Activated CD8-positive, alpha-beta memory T cell treated with anti-CD3 and anti-CD28 coated beads, Interleukin-2, amount 10 ng/mL, durations not matched to agents 7 days and 5 days (primary cell): ENCODE measurements at places on chromosomes 3 and 15. TPM values are rescaled to one million over a fixed set of nuclear protein-coding genes. Genes with fewer than 3 reads are reported as not detected.
A peak's percentile ranks its signal among the peaks of the same experiment; 100 is the strongest.

Gene CCR3
- 1.4 TPM for total RNA-seq

Gene MST1R
- 2.5 TPM for total RNA-seq

DNA sequence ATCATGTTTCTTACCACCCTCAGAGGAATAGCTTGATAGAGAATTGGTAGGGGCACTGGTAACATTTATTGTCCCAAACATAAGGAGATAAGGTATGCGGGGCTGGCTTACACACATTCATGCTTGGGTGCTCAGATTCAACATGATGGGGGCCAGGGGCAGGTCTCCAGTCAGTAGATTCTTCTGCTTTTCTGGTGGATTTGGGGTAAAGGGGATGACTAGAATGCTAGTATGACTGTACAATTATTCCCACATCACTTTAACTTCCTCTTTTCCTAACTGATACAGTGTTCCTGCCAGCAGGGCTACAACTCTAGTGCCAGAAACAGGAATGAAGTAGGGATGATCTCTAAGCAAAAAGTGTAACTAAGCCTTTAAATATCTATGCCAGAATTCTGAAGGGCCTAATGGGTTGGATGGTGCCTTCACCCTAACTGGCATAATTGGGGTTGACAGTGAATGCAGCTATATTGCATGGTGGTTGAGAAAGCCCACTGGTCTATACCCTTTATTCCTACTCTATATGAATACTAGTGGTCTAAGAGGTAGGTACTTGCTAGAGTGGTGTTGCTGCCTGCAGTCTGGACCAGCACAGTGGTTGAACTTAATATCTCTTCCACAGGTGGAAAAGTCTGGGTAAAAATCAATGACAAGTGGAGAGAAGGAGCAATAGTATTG, 117.4 kb downstream of the IL12A start:
- DNase-seq: no peak
- H3K36me3 ChIP-seq: no peaks in the 10 kb centered on the region
- H3K27me3 ChIP-seq: peaks cover 16% of the 10 kb centered on the region
- H3K4me1 ChIP-seq: no peaks in the 10 kb centered on the region

Gene CNTN6
- not detected for total RNA-seq

DNA sequence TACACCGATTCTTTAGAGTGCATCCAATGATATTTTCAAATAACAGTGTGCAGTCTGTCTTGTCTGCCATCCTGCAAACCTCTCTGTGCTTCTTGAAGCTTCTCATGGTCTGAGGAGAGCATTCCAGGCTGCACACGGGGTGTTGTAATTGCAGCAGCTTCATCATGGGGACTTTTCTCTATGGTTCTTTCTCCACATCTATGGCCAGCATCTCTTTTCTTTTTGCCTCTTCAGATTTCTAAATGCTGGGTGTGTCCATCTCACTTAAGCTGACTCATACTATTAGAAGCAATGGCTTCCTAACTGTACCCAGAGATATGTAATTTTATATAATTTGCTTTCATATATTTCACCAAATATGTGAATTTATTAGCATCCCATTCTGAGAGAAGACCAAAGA, 63.8 kb upstream of the EPHB3 start:
- no peak overlapping the region for H3K4me3 ChIP-seq
- H3K27ac ChIP-seq: no peak overlapping the region
- no peaks in the 10 kb centered on the region for H3K36me3 ChIP-seq
- no peak for DNase-seq

- no peak overlapping the region for H3K4me3 ChIP-seq
- peaks cover 7% of the 10 kb centered on the region for H3K4me1 ChIP-seq
- H3K36me3 ChIP-seq: no peaks in the 10 kb centered on the region
- no peak for DNase-seq
- no peak overlapping the region for H3K27ac ChIP-seq
These were observed 43.2 kb upstream of the INSYN1 start for GRCh38 chr15:73796331-73796831.

DNA sequence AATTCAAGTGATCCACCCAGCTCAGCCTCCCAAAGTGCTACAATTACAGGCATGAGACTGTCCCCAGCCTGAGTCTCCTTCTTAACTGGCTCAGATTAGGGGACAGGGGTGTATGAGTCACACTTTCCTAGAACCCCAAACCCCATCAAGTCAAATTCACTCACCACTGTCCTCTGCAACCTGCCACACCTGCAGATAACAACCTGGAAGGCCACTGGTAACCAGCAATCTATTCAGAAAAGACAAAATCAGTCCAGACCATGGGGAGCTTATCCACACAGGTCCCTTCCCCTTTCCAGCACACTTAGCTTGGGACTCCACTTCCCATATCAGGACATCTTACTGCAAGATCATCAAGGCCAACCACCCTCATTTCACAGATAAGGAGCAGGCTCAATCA, 6.4 kb downstream of the WDR73 start:
- H3K27ac ChIP-seq: peak overlapping the region; percentile 2
- no peak for DNase-seq
- no peaks in the 10 kb centered on the region for H3K27me3 ChIP-seq

Gene BDH1
- total RNA-seq: 80.9 TPM

- no peaks in the 10 kb centered on the region for H3K36me3 ChIP-seq
- H3K4me1 ChIP-seq: no peaks in the 10 kb centered on the region
- H3K27me3 ChIP-seq: no peaks in the 10 kb centered on the region
- no peak for DNase-seq
- H3K4me3 ChIP-seq: no peak overlapping the region
- H3K27ac ChIP-seq: no peak overlapping the region
These were observed 83.8 kb upstream of the BCHE start for GRCh38 chr3:165920984-165921383.

Gene SLC2A2
- not detected for total RNA-seq

DNA sequence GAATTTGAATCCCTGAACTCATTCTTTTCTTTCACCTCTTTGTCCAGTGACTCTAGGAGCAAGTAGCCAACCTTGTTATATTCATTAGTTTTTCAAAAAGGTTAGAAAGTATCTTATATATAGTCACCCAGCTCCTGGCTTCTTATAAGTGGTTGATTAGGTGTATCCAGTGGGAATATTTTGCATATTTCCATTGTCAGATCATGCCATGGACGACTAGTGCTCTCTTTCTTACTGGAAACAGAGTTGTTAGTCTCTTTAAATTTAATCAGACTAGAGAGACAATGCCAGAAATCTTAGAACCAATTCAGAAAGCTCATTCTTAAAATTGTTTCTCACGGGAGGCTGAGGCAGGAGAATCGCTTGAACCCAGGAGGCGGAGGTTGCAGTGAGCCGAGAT, 73.4 kb downstream of the CHRD start:
- no peaks in the 10 kb centered on the region for H3K4me1 ChIP-seq
- H3K36me3 ChIP-seq: no peaks in the 10 kb centered on the region
- no peak overlapping the region for H3K27ac ChIP-seq
- DNase-seq: no peak

GRCh38 chr3:189282189-189282588, 110.4 kb downstream of the TPRG1 start:
- peaks cover 2% of the 10 kb centered on the region for H3K36me3 ChIP-seq
- H3K27ac ChIP-seq: no peak overlapping the region
- no peak overlapping the region for H3K4me3 ChIP-seq
- H3K4me1 ChIP-seq: peaks cover 21% of the 10 kb centered on the region
- DNase-seq: no peak
- H3K27me3 ChIP-seq: no peaks in the 10 kb centered on the region

DNA sequence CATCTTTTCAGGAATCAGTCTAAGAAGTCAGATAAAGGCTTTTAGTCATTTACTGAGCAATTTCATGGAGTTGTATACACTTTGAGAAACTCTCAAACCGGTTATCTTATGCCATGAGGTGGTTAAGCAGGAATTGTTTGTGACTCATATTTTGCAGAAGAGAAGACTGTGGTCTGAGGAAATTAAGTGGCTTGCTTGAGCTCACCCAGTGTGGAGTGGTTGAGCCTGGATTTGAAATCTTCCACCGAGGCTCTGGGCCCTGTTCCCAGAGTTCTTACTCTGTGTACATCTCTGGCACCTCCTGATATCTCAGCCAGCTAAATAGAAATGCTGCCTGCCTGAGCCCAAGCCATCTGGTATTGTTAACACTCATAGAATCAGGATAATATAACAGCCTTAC, 37.8 kb upstream of the BCL6 start:
- no peaks in the 10 kb centered on the region for H3K27me3 ChIP-seq
- peaks cover 8% of the 10 kb centered on the region for H3K36me3 ChIP-seq
- H3K4me1 ChIP-seq: peaks cover 31% of the 10 kb centered on the region

Gene PHLDB2
- 4.8 TPM for total RNA-seq

DNA sequence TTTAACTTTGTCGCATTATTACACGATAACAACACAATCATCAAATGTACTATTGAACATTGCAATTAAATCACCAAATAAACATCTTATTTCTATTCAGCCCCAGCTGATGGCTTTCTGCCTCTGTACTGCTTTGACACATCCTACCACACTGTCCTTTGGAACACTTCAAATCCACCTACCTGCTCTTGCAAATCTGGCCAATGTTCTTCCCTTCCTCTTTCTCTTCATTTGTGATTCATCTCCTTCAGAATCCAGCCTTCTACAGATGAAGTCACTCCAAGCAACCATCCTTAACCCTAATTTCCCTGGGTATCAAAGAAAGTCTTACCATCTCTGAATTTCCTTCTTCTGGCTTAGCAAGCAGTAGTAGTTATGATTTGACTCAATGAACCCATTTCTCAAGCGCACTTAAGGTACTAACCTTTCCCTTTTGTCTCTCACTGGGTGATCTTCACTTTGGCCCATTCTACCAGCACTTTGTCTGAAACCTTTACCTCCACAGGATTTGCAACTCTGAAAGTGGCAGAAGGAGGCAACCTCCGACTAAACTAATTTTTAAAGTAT, 502.9 kb downstream of the FOXP1 start:
- no peak for DNase-seq
- H3K36me3 ChIP-seq: peaks cover 17% of the 10 kb centered on the region
- no peak overlapping the region for H3K27ac ChIP-seq
- H3K27me3 ChIP-seq: no peaks in the 10 kb centered on the region

DNA sequence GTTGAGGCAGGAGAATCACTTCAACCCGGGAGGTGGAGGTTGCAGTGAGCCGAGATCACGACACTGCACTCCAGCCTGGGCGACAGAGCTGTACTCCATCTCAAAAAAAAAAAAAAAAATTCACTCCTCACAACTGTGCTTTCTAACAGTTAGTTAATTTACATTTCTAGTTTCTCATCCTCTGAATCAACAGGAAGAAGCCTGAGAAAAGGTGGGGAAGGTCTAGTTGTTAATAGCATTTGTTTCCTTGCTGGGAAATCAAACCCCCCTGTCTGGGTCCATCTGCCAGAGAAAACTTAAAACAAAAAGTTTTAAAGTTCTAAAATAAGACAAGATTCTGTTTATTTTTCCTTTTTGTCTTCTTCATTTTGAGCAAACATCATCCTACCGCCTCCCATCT, 62.3 kb downstream of the TMEM39A start:
- no peak for DNase-seq
- H3K4me3 ChIP-seq: no peak overlapping the region
- no peaks in the 10 kb centered on the region for H3K36me3 ChIP-seq
- no peaks in the 10 kb centered on the region for H3K27me3 ChIP-seq
- H3K4me1 ChIP-seq: peaks cover 9% of the 10 kb centered on the region

Gene ADAMTS17
- 1.9 TPM for total RNA-seq

GRCh38 chr3:123791417-123791816, 92.7 kb downstream of the MYLK start:
- H3K4me1 ChIP-seq: no peaks in the 10 kb centered on the region
- DNase-seq: no peak
- H3K4me3 ChIP-seq: no peak overlapping the region
- H3K27me3 ChIP-seq: peaks cover 17% of the 10 kb centered on the region
- no peak overlapping the region for H3K27ac ChIP-seq

GRCh38 chr15:31352911-31353811, 26.5 kb downstream of the KLF13 start:
- H3K27me3 ChIP-seq: no peaks in the 10 kb centered on the region
- peaks cover 41% of the 10 kb centered on the region for H3K36me3 ChIP-seq
- H3K4me3 ChIP-seq: peak overlapping the region; percentile 58
- peak overlapping the region; percentile 96 for H3K27ac ChIP-seq

- peaks cover 7% of the 10 kb centered on the region for H3K4me1 ChIP-seq
- H3K27me3 ChIP-seq: peaks cover 21% of the 10 kb centered on the region
- H3K36me3 ChIP-seq: peaks cover 4% of the 10 kb centered on the region
These were observed 23.6 kb upstream of the TRIM59 start for GRCh38 chr3:160473221-160473620.

Gene C3orf20
- 0.16 TPM for total RNA-seq

DNA sequence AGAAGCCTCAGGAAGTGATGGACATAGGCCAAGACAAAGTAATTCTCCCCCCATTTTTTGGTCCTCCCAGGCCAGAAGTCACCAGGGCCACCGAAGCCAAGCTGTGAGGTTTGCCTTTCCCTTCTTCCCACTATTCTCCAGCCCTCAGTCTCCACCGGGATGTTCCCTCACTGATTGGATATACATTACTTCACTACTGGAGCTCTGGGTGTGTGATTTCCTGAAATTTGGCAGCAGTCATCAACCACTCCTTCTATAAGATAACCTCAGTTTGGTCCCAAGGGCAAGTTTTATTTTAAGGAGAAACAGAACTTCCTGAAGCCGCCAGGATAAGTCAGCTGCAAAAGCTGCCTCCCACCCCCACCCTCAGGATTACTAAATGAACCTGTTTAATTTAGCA, 11.3 kb downstream of the SLCO2A1 start:
- H3K36me3 ChIP-seq: no peaks in the 10 kb centered on the region
- H3K27ac ChIP-seq: no peak overlapping the region
- DNase-seq: no peak
- no peak overlapping the region for H3K4me3 ChIP-seq

DNA sequence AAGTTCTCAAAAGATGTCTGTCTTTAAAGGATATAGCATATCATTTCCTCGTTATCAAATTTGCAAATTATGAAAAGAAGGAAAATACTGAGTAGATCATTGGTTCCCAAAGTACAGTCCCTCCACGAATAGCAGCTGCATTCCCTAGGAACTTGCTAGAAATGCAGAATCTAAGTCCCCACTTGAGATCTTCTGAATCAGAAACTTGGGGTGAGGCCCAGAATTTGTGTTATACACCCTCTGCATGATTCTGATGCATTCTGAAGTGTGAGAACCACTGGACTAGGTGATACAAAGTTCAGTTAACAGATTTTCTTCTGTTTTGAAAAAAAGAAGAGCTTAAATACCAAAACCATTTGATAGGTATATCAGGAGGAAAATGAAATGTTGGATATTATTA, 77.1 kb downstream of the SLC25A26 start:
- no peaks in the 10 kb centered on the region for H3K27me3 ChIP-seq
- no peak for DNase-seq
- H3K36me3 ChIP-seq: peaks cover 8% of the 10 kb centered on the region
- H3K4me3 ChIP-seq: no peak overlapping the region
- peak overlapping the region; percentile 53 for H3K27ac ChIP-seq
- H3K4me1 ChIP-seq: peaks cover 41% of the 10 kb centered on the region

DNA sequence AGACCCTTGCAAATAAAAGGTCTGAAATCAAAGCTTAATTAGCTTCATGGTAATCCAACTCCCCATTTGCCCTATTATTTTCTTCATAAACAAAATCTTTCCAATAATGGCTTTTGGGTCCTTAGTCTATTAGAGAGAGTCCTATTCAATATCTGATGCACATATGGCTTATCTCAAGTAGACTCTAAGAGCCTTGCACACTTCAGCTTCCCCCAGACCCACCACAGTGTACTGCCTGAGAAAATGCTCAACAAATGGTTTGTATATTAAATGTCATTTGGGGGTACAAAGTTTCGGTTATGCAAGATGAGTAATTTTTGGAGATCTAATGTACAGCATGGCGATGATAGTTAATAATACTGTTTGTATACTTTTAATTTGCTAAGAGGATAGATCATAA, 28.9 kb downstream of the FSTL1 start:
- H3K36me3 ChIP-seq: no peaks in the 10 kb centered on the region
- DNase-seq: no peak
- peaks cover 23% of the 10 kb centered on the region for H3K27me3 ChIP-seq
- peaks cover 21% of the 10 kb centered on the region for H3K4me1 ChIP-seq
- H3K4me3 ChIP-seq: no peak overlapping the region

- H3K27ac ChIP-seq: no peak overlapping the region
- no peak for DNase-seq
- peaks cover 15% of the 10 kb centered on the region for H3K36me3 ChIP-seq
- no peak overlapping the region for H3K4me3 ChIP-seq
- no peaks in the 10 kb centered on the region for H3K27me3 ChIP-seq
These were observed 69.9 kb downstream of the SEC22A start for GRCh38 chr3:123271466-123272159.

Gene GP9
- total RNA-seq: not detected
